ENCODE measurements at places on chromosomes 16 and 17. TPM values are rescaled to one million over a fixed set of nuclear protein-coding genes. Genes with fewer than 3 reads are reported as not detected.

The DNAI2 gene
- total RNA-seq = not detected

DNA sequence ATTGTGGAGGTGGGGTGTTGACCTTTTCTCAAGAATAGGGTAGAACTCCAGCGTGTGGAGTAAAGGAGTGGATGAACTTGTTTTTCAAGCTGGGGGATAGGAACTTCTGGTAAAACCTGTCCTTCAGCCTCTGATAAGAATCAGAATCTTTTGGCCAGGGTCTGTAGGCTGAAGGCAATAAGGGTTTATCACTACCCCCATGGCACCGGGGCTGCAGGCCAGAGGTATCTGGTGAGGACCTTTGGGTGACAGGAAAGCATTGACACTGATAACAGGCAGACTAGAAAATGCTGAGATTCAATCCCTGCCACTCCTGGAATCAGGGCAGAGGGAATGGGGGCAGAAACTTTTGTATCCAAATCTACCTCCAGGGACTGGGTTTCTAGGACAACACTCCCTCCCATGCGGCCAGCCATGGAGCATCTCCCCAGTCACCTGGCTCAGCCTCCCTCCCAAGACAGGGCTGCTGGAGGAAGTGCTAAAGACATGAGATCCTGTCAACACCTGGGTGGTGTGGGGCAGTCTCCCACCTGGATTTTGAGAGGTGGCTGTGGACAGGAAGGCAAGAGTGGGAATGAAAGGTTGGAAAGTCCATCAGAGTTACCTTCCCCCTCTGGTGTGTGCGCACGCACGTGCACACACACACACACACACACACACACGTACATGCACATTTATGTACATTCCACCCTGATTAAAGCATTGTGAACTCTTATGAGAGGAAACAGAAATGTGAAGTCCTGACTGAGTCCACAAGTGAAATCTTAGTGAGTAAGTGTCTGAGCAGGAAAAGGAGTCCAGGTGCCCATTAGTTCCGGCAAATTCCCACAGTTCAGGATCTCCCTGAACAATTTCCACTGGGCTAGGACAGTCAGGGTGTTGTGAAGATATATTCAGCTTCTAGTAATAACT, 53.1 kb upstream of the MARCHF10 start:
- no peak for DNase-seq

DNA sequence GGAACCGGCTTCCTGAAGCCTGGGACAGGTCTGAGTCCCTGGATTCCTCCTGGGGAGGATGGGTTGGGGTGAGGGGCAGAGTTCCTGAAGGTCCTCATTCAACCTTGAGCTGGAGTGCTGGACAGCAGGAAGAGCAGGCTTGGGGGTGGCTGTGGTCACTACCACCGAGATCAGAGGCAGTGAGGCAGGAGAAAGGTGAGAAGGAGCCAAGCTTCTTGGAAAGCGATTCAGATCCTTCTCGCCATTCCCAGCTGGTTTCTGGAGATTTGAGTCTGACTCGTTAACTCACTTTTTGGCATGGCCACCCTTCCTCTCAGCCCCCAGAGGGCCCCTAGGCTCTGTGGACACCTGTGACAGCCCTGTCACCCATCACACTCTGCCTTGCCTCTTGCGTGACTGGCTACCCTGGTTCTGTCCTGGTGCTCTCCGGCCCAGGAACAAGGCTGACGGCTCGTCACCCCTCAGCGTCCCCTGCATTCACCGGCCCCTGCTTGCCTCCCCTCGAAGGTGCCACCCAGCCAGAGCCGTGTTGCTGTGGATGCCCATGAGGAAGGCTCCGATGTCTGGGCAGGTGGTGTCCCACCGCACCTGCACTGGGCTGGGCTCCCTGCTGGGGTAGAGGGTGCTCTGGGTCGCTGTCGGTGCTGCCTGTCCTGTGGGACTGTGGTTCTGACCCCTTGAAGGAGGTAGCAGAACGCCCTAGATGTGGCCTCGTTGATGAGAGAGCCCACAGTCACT, 9.7 kb upstream of the TIMP2 start:
- DNase-seq = no peak

GRCh38 chr17:2905696-2906501, 109.7 kb downstream of the RAP1GAP2 start:
- DNase-seq = peak; percentile 50

DNA sequence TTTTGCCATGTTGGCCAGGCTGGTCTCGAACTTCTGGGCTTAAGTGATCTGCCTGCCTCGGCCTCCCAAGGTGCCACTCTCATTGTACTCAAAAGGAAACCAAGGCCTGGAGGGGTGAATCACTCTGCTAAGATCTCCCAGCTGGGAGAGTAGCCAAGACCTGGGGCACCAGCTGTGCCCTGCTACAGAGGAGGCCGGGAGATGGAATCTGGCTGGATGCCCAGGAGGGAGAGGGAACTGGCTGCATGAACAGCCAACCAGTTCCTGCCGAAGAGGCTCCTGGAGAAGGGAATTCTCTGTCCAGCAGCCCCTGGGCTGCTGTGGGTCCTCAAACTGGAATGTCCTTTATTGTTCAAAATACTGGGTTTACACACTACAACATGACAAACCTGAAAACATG, 238.7 kb upstream of the CIBAR2 start:
- DNase-seq = no peak

DNA sequence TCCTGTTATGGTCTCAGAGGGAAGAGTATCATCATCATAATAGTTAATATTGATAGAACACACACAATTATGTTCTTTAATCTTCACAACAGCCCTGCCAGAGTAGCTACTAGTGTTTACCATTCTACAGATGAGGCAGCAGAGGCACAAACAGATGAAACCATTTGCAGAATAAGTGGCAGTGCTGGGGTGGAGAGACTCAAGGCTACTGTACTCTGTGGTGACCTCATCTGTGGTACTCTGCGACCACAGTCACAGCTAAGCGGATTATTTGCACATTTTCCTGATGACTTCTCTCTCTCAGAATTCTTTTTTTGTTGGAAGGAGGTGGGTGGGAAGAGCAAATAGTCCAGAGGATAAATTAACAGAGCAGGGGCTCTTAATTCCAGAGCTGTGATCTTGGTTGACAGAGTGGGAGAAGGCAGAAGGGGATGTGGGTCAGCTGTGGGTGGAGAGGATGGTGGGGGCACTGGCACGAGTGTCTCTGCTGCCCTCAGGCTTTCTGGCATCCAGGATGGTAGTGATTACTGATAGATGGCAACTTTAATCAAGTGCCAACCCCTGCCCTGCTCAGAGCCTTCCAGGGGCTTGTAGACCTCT, 41.8 kb downstream of the MRM1 start:
- no peak for DNase-seq

- DNase-seq = no peak
Measured at GRCh38 chr17:62611292-62611691, 16.2 kb upstream of the MRC2 start.

DNA sequence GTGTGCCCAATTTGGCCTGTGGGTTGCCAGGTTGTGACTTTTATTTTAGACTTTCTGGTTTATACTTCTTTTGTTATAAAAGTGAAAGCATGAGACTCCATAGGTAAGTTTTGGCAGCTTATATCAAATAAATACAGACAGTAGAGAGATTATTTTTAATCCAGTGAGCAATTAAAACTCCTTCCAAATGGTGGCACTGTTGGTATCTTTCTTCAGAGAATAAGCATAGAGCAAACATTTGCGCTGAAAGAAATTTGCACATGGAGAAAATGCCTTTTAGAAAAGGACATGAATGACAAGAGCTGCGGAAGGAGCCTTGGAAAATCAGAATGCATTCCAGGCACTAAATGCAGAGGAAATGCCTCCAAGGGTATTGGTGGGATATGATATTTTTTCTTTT, 46.1 kb upstream of the DNAJA2 start:
- no peak for DNase-seq

DNA sequence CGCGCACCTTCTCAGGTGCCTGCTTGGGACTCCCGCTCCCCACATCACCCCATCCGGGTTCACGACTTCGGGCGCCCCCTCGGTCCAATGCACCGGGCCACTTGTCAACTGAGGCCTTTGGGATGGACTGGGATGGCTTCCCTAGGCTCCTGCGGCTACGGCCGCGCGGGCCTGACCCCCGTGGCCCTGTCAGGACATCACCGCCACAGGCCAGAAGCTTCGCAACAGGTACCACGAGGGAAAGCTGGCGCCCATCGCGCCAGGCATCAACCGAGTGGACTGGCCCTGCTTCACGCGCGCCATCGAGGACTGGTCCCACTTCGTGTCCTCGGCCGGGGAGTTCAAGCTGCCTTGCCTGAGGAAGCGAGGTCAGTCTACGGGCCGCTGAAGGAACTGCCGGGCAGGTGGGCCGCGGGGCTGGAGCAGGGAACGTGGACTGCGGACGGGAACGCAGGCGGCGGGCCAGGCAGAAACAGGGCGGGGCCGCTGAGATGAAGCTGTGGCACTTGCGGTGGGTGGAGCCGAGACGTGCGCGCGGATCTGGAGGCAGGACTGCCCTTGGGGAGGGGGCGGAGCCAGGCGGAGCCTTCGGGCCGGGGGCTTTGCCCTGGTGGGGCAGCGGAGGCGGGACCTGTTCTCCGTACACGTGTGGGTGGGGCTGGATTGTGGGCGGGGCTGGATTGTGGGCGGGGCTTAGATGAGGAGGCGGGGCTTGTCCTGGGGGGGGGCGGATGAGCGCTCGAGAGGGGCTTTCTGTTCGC, 13.7 kb upstream of the CNGB1 start:
- DNase-seq = peak; percentile 96

GRCh38 chr17:51651513-51652298, 391.4 kb downstream of the UTP18 start:
- no peak for DNase-seq

GRCh38 chr17:14724770-14725169, 423.9 kb downstream of the HS3ST3B1 start:
- DNase-seq = no peak

DNA sequence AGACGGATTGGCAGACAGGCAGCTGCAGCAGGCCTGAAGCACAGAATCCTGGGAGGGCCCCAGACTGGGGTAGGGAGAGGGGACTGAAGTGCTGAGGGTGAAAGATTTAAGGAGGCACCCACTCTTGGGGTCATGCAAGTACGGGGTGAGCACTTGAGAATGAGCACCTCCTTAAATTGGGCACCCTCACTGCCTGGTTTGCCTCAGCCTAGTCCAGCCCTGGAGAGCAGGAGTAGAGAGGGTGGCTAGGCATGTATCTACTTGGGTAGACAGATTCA, 154.1 kb upstream of the CDC42EP4 start:
- DNase-seq = no peak
